Fibroblast of skin of scalp (primary cell): ENCODE measurements at places on chromosomes 11 and 22.

DNA sequence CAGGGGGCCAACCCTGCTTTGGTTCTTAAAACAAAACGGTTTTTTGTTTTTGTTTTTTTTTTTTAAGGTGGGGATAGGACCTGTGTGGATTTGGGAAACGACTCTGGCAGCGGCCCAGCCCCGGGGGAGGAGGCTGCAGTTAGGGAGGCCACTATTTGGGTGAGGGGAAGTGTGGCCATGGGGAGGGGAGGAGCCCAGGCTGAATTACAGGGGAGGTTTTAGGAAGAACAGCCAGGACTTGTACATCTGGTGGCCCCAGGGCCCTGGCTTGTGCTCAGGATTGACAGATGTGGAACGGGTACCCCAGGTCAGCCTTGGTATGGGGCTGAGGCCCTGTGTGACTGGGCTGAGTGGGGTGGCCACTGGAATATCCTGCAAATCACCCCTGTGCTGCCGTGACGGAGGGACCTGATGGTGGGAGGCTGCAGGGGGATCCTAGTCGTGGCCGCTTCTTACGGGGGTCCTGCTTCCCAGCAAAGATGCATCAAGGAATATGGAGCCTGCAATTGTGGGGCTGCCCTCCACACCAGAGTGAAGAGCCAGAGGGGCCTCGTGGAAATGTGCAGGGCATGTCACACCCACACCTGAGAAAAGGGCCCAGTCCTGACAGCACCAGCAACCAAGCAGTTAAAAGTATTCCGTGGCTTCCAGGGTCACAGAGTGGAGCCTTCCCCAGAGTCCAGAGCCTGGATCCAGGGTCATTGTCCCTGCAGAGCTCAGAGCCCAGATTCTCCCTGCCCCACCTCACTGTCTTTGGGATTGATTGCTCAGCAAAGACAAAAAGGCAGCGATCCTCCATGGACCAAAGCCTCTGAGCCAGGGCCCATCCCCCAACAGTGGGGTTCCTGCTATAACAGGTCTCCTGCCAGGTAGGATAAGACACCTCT is 55.2 kb upstream of the WNT7B start:
- no peak for DNase-seq

DNA sequence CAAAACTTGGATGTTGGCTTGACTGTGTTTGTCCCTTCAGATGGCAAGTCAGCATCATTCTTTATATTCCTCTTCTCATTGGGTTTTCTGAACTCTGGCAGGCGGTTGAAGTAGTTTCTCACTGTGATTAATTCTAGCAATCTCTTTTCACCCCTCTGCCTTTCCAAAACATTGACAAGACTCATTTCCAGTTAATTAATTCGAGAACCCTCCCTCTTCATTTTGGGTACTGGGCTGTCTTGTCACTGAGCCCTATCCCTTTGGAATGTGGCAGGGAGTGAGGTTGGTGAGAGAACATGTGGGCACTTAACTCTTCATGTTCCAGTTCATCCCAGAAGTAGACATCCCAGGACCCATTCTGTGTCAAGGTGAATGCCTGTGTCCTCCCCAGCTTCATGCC is 133.0 kb downstream of the WNT7B start:
- no peak for DNase-seq

- peak; percentile 51 for DNase-seq
These were observed 34.7 kb downstream of the RNF169 start for GRCh38 chr11:74783241-74783871.

GRCh38 chr11:134878785-134879184 is 466.7 kb upstream of the B3GAT1 start:
- DNase-seq, result no peak

DNA sequence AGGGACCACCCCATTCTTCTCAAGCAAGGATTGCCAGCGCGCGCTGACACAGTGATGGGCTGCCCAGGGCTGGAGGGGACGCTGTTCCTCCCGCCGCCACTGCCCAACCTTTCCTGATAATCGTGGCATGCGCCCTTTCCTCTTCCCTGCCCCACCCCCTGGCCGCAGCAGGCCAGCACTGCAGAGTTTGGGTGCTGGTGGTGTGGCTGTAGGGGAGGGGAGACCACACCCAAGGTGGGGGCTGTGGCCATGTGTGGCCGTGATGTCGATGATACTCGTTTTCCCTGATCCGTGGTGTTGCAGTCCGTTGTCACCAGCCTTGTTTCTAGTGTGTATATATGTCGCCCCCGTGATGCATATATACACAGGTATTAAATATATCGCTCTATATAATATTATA is 22.8 kb upstream of the TEF start:
- DNase-seq, result no peak

DNA sequence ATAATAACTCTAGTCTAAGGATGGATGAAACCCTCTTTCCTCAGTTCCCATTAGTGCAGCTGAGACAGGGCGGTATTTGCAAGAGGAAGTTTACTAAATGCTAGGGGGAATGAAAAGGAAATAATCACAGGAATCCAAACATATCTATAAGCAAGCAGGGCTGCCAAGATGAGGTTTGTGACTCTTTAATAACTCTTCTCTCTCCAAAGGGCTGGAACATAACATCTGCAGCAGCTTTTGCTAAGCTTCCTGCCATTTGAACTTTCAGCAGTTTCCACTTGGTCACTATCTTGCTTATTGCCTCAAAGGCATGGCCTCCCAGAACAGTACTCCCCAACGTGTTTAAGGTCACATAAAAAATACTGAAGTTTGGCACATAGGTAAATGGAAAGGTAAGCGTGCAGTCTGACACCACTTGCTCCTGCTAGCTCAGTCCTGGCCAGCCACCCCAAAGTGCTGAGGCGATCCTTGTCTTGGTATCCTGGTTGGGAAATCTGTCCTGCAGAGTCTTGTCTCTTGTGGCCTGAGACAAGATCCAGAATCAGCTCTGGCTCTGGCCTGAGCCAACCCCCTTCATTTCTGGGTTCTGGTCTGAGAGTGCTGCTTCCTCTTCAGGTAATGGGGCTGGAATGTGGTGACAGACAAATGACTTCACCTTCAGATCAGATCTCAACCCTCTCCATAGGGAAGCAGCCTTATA is 81.8 kb downstream of the KCNC1 start:
- no peak for DNase-seq
